Astrocyte (in vitro differentiated cells and primary cell): ENCODE measurements at places on chromosomes 7 and 10. TPM values are rescaled to one million over a fixed set of nuclear protein-coding genes. Genes with fewer than 3 reads are reported as not detected.

The ZCCHC24 gene
- total RNA-seq = 21.4 and 26.2 TPM in 2 replicates

DNA sequence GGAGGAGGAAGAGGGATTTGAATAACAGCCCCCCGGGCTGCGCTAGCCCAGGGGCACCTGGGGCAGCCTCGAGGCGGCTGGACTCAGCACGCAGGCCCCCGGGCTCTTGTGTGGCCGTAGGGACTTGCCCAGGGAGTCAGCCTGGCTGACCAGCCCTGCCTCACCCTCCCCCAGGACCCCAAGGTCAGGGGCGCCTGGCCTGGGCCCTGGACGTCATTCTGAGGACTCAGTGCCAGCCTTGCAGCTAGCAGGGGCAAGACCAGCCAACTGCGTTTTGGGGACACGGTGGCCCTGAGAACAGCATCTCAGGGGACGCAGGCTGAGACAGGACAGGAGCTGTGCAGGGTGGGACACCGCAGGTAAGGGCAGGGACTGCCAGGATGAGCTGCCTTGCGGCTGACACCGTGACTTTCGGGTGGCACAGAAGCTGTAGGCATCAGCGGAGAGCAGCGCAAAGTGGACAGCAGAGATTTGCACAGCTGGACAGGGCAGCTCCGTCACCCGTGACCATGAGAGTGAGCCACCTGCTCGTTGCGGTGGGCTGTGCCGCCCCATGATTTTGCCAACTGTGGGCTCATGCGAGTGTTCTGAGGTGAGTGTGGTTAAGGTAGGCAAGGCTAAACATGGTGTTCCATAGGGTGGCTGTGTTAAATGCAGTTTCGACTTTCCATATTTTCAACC is 48.1 kb upstream of the UBE3C start:
- no peak for DNase-seq

The COL13A1 gene
- 0.65 and 0.86 TPM in 2 replicates for total RNA-seq

The IDI2 gene
- not detected in 2 replicates for total RNA-seq

DNA sequence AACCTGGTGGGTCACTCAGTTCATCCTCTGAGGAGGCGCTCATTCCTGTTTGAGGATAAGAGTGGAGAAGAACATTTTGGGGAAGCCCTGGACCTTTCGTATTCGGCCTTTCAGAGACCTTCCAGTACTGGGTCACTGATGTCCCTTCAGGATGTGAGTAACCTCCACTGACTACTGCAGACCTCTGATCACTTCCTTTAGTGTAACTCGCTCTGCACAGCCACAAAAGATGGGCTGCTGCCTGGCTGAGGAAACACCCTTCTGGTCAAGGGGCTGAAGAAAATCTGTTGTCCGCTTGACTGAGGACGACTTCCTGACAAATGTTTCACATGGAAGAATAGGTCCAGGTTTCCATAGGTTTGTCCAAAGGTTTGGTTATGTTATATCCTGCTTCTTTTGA is 15.9 kb upstream of the TBXAS1 start:
- no peak for DNase-seq

GRCh38 chr7:91031757-91032156 is 232.5 kb upstream of the FZD1 start:
- DNase-seq = no peak

The MYO1G gene
- 0.11 and 0.19 TPM in 2 replicates for total RNA-seq

The SLC25A40 gene
- 6.3 and 9.1 TPM in 2 replicates for total RNA-seq

GRCh38 chr10:4196771-4197390 is 411.9 kb upstream of the KLF6 start:
- DNase-seq = peak; percentile 26
